NCI-H1092 (cell line): ENCODE measurements at places on chromosomes 5 and 9.

DNA sequence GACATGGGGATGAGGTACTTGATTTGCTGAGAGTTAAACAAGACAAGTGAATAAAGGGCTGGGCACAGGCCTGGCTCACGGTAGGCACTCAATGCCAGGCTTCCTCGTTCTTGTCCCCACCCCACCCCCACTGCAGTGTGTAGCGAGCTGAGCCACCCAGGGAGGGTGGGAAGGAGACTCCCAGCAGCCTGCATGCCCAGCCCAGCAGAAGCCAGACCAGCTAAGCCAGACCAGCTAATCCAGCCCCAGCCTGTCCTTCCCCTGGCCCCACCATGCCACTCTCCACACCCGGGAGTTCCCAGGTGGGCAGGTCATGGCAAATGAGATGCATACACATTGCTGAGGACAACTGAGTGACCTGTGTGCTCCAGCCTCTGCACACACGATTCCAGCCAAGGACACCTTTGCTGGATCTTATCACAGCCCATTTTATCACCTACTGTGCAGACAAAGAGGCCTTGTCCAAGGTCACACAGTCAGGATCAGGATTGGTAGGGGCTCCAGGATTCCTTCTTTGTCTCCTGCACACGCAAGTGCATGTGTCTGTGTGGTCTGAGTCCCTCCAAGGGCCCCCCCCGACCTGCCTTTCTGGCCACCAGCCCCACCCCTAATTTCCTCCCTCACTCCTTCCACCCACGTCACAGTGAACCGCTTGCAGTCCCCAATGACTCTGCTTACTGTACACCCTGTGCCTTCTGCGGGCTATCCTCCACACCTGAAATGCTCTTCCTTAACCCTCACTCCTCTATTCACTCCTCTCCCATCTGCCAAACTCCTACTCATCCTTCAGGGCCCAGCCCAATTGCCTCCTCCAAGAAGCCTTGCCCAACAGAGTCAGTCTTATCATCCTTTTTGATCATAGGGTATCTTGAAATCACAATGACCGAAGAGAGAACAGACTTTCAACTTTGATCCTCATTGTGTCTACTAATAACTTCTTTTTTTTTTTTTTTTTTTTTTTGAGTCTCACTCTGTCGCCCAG is 26.6 kb downstream of the DUSP1 start:
- DNase-seq, result no peak

- DNase-seq, result peak; percentile 26
These were observed 2.3 kb upstream of the ZNF782 start for GRCh38 chr9:96856363-96857286.

DNA sequence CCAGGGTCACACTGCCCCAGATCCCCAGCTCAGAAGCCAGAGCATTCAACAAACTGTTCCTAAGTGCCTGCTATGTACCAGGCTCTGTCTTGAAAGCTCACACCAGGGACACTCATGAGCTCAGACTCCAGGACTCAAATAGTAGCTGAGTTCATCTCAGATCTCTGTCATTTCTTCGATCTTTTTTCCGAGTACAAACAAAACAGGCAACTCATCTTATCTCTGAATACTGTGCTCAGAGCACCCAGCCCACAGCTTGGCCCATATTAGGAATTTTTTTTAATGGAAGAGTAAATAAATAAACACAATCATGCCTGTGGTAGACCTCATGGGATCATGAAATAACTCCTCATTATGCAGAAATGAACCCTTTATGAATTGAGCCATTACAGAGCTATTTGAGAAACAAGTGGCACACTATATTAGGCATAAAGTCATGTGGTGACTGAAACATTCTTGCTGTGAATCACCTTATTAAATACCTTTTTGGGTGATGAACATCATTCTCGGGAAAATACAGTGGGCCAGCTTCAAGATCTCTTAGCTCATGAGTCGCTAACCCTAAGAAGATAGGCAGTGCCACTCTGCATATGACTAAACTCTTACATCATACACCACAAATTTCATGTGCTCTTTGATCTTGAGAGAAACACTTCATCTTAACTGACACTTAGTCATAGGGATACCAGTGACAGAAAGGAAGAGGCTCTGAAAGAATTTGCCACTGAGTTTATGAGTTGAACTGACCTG is 9.9 kb downstream of the SH3RF2 start:
- no peak for DNase-seq

- DNase-seq, result no peak
These were observed 29.1 kb downstream of the P4HA2 start for GRCh38 chr5:132198571-132198970.

GRCh38 chr9:89023740-89024139 is 32.5 kb downstream of the S1PR3 start:
- no peak for DNase-seq

DNA sequence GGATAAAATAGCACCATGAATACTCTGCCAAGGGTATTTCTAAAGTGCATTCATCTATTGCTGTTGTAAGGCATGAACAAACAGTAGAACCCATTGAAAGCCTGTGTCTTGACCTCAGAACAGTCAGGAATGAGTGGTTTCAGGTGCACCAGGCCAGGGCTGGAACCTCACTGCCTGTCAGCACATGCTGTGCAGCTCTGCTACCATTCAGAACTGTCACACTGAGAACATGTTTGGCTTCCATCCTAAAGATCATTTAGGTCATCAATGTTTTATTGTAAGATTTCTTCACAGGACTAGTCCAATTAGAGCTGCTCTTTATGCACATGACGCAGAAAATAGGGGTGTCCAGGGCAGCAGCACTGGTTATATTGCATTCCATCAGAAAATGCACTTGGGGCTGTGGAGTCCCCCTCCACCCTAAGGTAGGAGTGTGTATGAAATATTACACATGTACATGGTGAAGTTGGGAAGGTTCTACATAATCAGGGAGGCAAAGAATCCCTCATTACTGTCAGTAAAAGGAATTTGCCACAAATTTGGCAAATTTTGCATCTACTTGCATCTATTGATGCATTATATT is 408.0 kb downstream of the CTNND2 start:
- no peak for DNase-seq

GRCh38 chr9:95057101-95057500 is 260.4 kb downstream of the FANCC start:
- no peak for DNase-seq

DNA sequence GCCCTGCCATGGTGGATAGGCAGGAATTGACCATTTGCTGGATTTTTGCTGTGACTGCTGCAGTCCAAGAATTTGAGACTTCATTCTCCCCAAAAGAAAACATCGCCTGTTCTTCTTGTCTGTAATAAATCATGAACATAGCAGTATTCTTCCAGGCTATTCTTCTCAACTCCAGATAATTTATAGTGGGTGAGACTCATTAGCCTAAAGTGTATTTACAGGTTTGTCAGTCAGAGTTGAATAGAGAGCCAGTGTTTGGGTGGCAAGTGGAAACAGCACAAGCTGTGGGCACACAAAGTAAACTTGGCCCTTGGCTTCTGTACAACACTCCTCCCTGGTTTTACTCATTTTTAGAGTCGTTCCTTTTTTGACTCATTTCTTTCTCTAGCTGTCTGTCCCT is 128.2 kb upstream of the VCAN start:
- no peak for DNase-seq

GRCh38 chr9:89801742-89802670 is 197.2 kb downstream of the GADD45G start:
- DNase-seq, result peak; percentile 36

GRCh38 chr5:122315521-122315920 is 3.5 kb downstream of the SNCAIP start:
- DNase-seq, result no peak

DNA sequence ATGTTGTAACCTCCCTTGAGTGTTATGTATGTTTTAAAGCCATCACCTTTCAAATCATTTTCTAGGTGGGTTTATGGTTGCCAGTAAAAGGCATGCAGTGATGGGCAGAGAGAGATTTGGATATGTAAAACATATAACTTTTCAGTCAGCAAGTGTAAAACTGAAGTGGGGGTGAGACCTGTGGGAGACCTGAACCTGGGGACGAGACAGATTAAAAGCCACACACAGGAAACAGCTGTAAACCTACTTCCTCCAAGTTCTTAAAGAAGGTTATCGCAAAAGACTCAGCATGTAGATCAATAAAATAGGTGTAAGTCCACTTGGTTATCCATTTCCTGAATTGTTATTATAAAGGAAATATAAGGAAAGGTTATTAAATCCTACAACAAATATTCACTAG is 76.6 kb downstream of the YIPF5 start:
- no peak for DNase-seq

DNA sequence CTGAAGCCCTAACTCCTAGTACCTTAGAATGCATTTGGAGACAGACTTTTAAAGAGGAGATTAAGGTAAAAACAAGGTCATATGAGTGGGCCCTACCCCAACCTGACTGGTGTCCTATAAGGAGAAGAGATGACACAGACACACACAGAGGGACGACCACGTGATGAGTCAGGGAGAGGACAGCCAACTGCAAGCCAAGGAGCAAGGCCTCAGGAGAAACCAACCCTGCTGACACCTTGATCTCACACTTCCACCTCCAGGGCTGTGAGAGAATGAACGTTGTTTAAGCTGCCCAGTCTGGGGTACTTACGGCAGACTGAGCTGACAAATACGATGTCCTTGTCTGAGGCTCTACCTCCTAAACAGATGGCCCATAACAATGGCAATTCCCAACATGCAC is 93.6 kb downstream of the ROR2 start:
- no peak for DNase-seq

DNA sequence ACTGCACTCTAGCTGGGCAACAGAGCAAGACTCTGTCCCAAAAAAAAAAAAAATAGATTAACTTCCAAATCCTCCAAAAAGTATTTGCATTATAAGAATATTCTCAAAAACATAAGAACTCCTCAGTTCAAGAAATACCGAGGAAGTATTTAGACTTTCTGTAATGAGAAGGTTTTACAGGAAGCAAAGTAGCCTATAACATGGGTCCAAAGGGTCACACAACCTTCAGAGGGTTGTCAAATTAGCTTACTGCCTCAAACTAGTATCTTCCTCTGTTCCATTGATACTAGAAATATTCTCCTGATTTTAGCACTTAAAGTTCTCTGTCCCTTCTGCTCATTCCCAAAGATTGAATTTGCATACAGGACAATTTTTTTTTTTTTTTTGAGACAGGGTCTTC is 121.9 kb downstream of the INVS start:
- no peak for DNase-seq
